ENCODE measurements at places on chromosomes 1 and 21.

GRCh38 chr1:157725221-157725577 lies 24.6 kb upstream of the FCRL3 start:
- no peak for DNase-seq

DNA sequence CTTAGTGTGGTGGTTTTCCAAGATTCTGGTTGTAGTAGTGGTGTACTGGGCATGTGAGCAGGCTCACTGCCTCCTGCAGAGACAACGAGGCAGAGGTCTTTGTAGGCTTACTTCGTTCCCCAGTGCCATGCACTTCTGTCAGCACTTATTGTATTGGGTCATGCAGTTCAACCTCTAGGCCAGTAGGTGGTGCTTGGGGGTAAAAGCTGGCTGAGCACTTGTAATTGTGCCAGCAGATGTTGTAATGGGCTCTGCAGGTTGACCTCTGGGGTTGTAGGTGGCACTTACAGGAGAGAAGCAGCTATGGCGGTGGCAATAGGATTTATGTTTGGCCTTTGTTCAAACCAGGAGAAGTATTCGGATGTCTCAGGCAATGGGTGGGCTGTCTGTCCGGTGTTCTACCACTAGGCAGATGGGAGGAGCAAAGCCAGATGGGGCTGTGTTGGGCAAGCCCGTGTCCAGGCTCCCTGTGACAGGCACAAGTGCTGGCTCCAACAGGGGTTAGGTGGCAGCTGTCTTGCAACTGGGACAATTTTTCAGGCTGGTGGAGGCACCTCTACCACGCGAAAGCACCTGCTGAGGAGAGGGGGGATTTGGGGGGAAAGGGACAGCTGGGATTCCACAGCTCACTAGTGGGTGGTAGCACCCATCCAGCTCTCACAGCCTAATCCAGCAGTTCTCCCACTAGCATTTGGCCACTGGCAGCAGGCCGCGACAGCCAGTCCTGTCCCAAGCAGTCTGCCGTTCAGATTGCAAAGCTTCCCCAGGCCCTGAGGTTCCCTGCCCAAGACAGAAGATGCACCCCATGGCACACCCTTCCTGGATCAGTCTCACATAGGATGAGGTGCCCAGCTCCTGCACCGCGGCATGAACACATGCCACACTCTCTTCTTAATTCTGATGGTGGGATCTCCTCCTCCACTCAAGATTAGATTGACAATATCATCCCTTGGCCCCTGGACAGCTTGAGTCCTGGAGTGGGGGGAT lies 274.5 kb downstream of the CTH start:
- no peak for DNase-seq

GRCh38 chr1:194004146-194004545 lies 817.7 kb upstream of the B3GALT2 start:
- no peak for DNase-seq

GRCh38 chr21:43585514-43585913 lies 73.8 kb downstream of the HSF2BP start:
- no peak for DNase-seq

DNA sequence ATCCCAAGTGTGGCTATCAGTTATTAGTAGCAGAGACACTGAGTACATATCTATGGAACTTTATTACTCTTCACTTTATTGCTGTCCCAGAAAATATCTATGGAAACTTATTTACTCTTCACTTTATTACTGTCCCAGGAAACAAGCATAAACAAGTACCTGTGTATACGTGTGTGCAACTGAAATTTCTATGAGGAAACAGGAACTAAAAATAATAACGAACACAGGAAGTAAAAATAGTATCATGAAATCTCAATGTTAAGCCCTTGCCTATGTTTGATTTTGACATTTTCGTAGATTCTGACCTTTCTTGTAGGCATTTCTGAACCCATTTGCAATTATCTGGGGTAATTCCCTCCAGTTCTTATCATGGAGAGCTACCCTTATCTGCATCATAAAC lies 64.9 kb upstream of the KRTAP19-8 start:
- DNase-seq: no peak

GRCh38 chr1:48469616-48470480 lies 2.2 kb downstream of the SPATA6 start:
- DNase-seq: no peak

GRCh38 chr1:15866721-15867201 lies 19.3 kb downstream of the SPEN start:
- no peak for DNase-seq

DNA sequence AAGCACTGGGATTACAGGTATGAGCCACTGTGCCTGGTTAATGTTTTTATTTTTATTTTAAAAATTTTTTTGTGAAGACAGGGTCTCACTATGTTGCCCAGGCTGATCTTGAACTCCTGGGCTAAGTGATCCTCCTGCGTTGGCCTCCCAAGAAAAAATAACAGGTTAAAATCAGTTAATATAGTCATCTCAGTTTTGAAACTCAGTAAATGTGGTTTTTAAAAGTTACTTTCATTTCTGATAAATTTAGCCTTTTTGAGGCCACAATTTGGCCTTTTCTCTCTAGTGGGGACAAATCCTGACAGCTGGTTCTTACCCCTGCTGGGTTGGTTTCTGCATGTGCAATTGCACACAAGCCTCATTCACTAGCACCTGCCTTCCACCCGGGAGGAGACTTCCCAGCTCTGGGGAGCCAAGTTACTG lies 13.3 kb downstream of the PMF1 start:
- no peak for DNase-seq

GRCh38 chr1:20216574-20216973 lies 30.3 kb upstream of the PLA2G2C start:
- DNase-seq: no peak

- no peak for DNase-seq
Observed at GRCh38 chr1:180057883-180058396, 96.7 kb upstream of the QSOX1 start.

DNA sequence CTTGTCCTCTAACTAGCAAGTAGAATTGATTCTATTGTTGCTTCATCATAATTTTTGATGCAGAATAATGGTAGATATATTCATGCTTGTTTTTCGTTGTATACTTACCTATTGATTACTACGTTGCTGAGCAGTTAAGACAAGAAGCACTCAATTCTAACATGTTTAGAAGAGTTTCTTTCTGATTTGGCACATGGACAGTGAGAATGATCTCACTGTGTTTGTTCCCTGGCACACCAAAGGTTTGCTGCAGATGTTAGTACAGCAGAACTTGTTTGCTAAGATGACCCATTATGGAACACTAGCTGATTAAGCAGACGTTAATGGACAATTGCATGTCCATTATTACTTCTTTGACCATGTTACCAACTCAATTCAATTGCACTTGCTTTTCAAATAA lies 184.7 kb upstream of the SGIP1 start:
- no peak for DNase-seq
